ENCODE measurements at places on chromosomes 5 and 9.

DNA sequence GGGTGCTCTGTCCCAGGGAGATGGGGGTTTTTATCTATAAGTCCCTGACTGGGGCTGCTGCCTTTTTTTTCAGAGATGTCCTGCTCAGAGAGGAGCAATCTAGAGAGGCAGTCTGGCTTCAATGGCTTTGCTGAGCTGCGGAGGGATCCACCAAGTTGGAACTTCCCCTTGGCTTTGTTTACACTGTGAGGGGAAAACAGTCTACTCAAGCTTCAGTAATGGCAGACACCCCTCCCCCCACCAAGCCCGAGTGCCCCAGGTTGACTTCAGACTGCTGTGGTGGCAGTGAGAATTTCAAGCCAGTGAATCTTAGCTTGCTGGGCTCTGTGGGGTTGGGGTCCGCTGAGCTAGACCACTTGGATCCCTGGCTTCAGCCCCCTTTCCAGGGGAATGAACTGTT lies 375.8 kb downstream of the RAB3C start:
- no peak for DNase-seq

DNA sequence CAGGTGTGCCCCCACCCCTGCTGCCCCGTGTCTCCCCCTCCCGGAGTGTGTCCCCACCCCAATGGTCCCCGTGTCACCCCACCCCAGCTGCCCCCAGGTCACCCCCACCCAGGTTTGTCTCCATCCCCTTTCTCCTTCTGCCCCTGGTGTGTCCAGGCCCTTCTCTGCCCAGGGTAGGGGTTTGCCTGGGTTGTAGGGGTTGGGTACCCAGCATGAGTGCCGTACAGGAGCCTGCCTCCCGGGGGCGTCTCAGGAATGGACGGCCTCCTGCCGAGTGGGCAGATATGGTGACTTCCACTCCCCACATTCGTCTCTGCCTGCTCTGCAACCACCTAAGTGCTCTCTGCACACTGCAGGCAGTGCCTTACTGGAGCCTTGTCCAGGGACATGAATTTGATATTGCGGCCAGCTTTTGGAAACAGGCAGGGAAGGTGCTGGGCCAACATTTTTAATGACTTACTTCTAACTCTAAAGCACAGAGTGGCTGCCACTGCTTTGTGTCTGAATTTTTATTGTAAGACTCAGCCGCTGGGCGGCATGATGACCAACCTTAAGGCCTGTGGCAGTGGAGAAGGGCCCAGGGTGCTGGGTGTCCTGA lies 6.7 kb downstream of the LRRC14B start:
- no peak for DNase-seq

GRCh38 chr5:102090770-102091169 lies 205.3 kb downstream of the SLCO4C1 start:
- DNase-seq = peak; percentile 10

DNA sequence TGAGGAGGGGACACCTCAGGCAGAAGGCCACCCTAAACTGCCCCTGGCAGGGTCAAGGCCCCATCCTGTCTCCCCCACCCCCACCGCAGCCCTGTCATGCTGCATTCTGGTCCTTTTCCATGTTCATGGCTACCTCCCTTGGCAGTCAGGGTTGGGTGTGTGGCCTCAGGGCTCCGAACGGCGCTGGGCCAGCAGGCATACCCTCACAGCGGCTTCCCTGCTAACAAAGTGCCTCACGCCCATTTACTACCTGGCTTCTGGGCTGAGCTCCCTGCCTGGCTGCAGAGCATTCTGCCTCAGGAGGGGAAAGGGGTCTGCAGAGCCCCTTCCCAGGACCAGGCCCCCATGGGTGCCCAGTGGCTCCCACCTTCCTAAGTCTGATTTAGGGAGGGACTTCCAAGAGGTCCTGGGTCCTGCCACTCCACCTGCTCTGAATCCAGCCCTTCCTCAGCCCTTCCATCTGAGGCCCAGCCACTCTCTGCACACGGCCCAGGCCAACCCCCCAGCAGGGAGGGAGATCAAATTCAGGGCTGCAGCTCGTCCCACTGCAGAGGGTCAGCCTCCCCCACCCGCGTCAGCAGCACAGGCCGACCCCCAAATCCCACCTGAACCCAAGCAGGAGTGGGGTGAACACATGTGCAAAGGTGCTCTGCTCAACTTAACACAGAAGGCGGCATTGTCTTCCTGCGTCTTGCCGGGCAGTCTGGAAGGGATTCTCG lies 115.9 kb upstream of the PHYKPL start:
- no peak for DNase-seq

GRCh38 chr9:129398101-129398960 lies 220.3 kb upstream of the IER5L start:
- no peak for DNase-seq

- DNase-seq = no peak
Measured at GRCh38 chr9:110582156-110582555, 2.6 kb upstream of the SVEP1 start.

DNA sequence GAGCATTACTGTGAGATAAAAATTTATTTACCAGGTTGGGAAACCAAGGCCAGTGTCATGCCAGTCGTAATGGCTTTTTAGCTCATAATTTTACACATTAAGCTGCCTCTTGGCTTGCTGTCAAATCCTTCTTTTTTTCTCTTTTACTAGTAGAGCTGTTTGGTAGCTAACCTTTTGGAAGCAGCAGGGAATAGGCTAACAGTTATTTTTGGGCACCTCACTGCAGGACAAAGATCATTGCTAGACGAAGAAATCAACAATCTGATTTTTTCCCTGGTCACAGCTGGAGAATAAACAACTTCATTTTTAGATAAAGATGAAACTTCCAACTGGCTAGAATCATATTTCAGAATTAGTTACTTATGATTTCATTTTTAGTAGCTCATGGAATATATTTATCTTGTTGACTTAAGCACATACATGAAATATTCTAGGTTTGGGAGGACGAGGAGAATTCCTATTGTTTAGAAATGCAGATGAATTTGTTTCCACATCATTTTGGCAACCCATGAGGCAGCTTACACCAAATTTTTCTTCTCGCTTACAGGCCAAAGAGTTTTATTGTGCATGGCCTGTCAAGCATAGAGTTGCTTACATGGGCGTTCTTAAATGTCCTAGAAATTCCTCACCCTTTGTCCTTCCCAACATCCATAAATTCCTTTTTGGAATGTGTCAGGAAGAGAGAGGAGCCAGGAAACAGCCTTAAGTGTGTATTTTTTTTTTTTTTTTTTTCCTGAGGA lies 19.6 kb downstream of the TNC start:
- DNase-seq = no peak

- DNase-seq = no peak
Measured at GRCh38 chr9:136516191-136516654, 29.6 kb downstream of the NOTCH1 start.

DNA sequence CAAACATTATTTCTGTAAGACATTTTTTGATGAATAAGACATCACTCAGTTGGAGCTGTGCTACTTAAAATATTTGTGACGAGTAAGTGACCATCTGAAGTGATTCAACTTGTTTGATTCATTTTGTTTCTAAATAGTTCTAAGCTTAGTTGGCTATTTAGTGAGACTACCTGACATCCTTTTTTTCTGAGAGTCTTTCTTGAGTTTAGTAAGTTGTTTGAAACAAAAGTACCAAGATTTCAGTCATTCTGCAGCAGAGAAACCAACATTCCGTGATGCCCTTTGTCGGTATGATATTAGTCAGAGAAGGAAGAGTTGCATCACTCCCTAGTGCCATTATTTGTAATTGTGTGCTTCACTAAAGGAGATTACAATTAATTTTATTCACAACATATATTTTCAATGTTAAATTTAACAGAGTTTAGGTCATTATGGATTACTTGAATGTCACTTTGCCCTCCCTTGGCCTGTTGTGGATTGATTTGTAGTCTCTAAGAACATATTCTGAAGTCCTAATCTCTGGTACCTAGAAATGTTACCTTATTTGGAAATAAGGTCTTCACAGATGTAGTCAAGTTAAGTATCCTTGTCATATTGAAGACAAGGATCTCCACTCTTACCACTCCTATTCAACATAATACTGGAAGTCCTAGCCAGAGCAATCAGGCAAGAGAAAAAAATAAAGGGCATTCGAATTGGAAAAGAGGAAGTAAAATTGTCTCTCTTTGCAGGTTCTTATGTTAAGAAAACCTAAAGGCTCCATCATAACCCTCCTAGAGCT lies 212.2 kb downstream of the PCSK1 start:
- DNase-seq = no peak

- DNase-seq = peak; percentile 61
Measured at GRCh38 chr9:91426123-91426745, 2.6 kb upstream of the NFIL3 start.

- DNase-seq = peak; percentile 85
Measured at GRCh38 chr5:77957-78804, 13.8 kb upstream of the PLEKHG4B start.

DNA sequence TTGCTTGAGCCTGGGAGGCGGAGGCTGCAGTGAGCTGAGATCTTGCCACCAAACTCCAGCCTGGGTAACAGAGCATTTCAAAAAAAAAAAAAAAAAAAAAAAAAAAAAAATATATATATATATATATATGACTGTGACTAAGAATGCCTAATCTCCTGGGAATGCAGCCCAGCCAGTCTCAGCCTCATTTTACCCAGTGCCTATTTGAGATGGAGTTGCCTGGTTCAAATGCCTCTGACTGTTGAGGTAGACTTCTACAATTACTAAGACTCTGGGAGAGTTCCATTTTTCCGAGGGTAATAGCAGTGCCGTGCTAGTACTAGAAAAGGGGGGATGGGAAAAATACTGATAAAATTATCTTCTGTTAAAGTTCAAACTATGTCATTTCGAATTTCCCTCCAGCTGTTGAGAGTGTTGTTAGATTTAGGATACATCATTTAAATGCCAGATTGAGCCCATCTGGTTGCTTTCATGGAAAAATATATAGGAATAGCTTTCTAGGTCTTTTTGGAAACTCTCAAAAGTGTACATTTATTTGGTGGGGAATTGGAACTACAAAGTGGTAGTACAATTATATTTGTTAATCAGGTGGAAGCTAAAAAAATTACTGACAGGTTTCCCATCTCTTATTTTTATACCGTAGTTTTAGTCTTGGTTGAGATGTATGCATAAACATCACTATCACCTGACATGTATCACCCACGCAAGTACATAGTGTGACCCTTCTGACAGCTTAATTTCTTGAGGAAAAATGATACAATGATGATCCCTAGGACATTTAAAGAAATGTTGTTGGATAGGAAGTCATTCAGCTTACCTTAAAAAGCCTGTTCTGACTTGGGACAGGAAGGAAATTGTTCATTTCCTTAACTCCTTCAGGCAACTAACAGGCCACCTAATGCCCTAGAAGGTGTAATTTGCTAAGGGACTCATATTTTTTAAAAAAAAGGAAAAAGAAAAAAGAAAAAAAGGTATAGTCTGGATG lies 214.9 kb downstream of the ADAMTSL1 start:
- no peak for DNase-seq

- no peak for DNase-seq
Measured at GRCh38 chr5:89830691-89831090, 578.9 kb downstream of the CETN3 start.

DNA sequence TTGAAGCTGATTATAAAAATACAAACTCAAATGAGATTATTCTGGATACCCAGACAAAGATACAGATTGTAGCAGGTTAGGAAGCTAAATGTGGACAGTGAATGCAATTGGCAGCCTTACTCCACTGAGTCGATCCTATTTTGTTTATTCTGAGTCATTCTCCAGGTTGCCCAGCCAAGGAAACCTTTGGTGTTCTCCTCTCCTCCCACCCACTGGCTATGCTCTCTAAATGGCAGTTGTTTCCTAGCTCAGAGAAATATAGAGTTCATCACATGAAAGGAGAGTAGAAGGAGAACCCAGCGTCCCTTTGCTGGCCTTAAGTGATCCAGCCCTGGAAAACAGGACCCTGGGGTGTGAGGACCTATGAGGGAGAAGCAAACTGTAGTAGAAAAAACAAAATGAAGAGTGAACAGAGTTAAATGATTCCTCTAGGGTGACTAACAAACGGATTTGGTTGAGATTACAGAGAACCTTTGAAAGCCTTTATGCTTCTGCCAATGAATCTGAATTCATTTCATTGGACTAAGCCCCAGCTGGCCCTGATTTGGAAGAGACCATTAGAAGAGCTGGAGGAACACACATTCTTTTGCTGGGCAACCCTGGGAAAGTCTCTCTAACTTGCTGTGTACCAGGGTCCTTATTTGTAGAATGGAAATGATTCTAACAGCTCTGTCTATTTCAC lies 95.1 kb downstream of the BRINP1 start:
- no peak for DNase-seq

GRCh38 chr5:161311146-161311708 lies 235.3 kb downstream of the GABRB2 start:
- no peak for DNase-seq

DNA sequence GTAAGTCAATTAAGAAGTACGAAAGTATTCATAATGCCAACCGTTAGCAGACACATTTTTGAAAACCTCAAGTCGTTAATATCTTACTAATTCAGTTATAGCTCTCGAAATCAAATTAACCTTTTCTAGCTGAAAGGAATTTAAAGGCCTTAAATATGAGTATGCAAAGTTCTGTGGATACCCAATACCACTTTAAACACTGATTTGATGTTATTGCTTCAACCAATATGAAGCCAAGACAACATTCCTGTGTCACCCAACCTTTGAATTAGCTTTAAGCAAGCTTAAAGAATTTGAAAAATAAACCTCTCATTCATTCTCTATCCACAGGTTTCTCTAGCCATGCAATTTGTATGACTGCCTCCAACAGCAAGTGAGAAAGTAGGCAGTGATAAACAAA lies 204.5 kb downstream of the MCTP1 start:
- no peak for DNase-seq

DNA sequence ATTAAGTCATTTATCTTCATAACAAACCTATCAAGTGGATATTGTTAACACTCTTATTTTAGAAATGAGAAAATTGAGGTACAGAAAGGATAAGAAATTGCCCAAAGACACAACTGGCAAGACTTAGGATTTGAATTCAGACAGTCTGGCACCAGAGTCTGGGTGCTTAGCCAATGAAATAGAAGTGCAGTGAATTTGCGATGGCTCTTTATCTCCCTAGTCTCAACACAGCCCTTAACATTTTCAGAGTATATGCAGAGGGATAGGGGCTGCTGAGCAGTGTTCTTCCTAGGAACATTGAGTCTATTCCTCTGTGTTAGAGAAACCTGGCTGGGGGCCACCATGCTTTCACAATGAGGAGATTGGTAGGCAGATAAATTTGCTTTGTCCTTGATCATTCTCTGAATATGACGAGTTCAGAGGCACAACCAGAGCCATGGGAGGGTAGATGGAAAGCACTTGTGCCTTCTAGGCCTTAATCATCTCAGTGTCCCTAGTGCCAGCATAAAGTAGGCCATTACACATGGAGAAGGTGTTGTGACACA lies 6.1 kb upstream of the FSD1L start:
- no peak for DNase-seq

- no peak for DNase-seq
Measured at GRCh38 chr5:66223637-66224036, 79.5 kb downstream of the SREK1 start.

Data from HTR-8/SVneo (cell line).